Endodermal cell (in vitro differentiated cells): ENCODE measurements at places on chromosomes 4 and X. TPM values are rescaled to one million over a fixed set of nuclear protein-coding genes. Genes with fewer than 3 reads are reported as not detected.

Gene AVPR2
- total RNA-seq = not detected in 3 replicates

Gene FAT4
- 0.17 to 0.77 TPM (median 0.22 TPM) in 3 replicates for total RNA-seq

Gene AWAT2
- 0.46 TPM in 1 of 3 replicates, not detected in the others for total RNA-seq

Gene SHOX
- total RNA-seq = not detected in 2 replicates

DNA sequence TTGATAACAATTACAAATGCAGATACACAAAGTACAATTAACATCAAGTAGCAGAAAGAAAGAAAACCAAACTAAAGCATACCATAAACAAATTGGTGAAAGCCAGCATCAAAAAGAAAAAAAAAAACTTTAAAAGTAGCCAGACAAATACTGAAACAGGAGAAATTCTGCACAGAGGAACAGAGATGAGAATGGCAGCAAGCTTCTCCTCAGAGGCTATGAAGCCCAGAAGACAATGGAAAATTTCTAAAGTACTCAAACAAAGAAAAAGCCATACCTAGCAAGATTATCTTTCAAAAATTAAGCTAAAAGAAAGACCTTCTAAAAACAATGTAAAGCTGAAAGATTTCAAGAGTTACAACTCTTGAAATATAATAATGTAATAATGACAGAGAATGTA, 471.3 kb downstream of the SPOCK3 start:
- no peak for DNase-seq

DNA sequence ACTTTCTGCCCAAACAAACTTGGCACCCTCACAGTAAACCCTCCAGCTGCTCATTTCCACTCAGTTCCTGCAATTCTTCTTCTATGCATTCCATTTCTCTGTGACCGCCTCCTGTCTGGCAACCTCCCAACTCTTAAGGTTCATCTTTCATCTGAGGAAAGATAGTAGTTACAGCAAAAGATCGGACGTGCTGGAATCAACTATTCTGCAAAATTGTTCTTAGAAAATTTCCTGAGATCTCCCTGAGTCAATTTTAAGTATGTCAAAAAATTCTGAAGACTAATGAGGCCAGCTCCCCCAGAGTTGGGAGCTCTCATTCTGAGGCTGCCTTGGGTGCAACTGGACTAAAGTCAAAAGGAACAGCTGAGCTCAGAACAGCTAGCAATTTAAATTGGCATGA, 1026.0 kb downstream of the ADGRL3 start:
- no peak for DNase-seq

DNA sequence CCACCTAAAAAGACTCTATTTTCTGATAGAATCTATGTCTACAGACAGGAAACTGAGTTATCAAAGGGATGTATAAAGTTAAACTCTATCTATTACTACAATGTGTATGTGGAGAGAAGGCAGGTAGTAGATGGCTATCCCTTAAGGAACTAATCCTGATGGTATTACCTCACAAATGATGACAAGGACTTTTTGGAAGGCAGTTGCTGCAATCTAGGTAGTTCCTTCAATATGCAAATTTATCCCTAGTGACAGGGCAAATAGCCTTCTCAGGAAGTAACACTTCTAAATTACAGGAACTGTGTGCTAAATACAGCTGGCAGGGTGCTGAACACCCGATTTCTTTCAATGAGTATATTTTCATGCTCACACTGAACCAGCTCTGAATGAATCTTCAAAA, 177.4 kb downstream of the COL25A1 start:
- no peak for DNase-seq

- no peak for DNase-seq
Observed at GRCh38 chr4:110467400-110467799, 8.6 kb upstream of the ENPEP start.

DNA sequence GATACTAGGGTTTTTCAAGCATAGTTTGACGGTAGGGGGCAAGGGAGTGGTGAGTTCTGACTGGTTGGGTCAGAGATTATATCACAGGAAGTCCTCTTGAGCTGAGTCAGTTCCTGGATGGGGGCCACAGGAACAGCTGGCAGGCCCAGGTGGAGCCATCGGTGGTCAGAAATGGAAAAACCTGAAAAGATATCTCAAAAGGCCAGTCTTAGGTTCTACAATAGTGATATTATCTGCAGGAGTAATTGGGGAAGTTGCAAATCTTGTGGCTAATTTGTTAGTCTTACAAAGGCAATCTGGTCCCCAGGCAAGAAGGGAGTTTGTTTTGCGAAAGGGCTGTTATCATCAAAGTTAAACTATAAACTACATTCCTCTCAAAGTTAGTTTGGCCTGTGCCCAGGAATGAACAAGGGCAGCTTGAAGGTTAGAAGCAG, 159.3 kb downstream of the PTCHD1 start:
- no peak for DNase-seq

DNA sequence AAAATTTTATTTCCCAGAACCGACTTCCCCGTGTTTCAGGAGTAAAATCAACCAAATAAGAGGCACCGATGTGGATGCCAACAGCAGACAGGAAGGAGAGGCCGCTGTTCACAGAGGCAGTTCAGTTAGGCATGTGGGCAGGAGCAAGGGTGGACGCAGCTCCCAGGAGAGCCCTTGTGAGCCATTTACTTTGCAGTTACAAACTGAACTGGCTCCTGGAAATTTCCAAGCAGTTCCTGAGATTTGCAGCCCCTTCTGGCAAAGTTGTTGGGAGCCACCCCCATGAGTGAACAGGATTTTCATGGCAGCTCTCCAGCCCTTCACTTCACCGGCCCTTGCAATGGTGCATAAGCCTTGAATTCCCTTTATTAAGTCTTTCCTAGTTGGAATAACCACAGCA, 189.1 kb downstream of the AFAP1 start:
- DNase-seq = no peak

DNA sequence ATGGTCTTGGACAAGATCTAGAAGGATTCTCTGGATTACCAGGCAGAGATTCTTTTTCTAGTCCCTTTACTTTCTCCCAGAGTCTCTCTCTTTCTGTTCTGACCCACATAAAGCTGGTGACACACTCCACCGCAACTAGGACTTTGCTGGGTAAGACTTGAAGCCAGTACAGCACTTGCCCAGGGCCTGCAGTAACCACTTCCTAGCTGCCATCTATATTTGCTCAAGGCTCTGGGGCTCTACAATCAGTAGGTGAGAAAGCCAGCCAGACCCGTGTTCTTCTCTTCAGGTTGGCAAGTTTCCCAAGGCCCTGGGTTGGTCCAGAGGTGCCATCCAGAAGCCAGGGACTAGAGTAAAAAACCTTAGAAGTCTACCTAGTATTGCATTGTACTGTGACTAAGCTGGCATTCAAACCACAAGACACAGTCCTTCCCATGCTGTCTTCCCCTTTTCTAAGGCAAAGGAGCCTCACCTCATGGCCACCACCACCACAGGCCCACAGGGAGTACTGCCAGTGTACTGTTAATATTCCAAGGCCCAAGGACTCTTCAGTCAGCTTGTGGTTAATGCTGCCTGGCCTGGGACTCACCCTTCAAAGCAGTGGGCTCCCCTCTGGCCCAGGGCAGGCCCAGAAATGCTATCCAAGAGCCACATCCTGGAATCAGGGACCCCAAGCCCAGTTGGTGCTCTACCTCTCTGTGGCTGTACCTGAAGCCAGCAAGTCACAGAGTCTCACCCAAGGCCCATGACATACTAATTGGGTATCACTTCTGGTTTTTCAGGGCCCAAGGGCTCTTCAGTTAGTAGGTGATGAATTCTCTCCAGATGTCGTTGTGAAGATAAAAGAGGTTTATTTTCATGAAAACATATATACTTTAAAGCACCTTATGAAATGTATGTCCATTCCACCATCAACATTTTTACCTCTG, 54.7 kb downstream of the CD38 start:
- no peak for DNase-seq
